ENCODE measurements at places on chromosomes 16 and 17. TPM values are rescaled to one million over a fixed set of nuclear protein-coding genes. Genes with fewer than 3 reads are reported as not detected.

- DNase-seq: no peak
Measured at GRCh38 chr17:73610331-73610911, 33.8 kb downstream of the SDK2 start.

DNA sequence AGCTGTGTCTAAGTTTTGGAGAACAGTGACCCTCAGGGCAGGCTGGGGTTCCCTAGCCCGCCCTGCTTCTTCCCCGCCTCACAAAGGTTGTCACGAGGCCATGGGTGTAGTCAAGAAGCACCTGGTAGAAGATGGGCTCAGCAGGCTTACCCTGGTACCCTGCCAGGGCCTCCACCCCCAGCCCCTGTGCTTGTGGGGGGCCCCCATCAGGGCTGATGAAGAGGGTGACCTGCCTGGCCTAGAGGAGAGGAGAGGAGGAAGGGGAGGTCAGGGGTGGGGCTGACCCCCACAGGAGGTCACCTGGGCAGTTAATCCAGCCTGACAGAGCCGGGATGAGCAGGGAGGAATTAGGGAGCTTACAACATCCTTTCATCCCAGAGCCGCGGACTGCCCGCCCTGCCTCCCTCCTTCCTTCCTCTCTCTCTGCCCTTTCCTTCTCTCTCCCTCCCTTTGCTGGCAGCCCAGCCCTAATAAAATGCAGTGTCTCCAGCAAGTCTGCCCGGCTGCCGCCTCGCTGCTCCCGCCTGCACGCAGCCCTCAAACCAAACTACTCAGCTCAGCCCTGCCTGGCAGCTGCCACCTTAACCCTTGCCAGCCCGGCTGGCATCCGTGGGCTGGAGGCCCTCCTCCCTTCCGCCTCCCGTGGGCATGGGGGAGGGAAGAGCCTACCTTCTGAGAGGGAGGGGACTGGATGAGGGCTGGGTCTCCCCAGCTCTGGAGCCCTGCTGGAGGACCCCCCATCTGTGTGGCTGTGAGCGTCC is 7.2 kb downstream of the DLX3 start:
- DNase-seq: peak; percentile 68

DNA sequence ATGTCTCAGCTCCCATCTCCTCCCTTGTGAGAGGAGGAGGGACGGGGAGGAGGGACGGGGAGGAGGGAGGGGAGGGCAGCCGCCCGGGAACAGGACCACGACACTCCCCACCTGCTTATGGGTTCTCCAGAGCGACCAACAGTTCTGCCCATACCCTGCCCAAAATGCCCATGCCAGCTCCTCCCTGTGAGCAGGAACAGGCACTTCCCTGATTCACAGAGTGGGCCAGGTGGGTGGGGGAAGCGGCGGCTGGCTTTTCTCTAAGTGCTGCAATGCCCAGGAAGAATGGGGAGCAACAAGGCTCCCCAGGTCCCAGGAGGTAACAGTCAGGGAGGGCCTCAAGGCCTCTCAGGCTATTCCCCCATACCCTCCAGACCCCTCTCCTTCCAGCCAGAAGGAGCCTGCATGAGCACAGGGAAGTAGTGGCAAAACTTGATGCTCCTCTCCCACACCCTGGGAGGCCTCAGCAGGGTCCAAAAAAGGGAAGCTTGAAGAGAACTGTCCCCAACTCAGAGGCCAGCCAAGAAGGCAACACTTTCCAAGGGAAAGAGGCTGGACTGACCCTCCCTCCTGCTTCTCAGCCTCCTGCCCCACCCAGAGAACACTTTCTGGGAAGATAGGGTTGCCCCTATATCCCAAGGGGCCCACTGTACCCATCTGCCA is 53.8 kb downstream of the MYO18A start:
- DNase-seq: no peak

DNA sequence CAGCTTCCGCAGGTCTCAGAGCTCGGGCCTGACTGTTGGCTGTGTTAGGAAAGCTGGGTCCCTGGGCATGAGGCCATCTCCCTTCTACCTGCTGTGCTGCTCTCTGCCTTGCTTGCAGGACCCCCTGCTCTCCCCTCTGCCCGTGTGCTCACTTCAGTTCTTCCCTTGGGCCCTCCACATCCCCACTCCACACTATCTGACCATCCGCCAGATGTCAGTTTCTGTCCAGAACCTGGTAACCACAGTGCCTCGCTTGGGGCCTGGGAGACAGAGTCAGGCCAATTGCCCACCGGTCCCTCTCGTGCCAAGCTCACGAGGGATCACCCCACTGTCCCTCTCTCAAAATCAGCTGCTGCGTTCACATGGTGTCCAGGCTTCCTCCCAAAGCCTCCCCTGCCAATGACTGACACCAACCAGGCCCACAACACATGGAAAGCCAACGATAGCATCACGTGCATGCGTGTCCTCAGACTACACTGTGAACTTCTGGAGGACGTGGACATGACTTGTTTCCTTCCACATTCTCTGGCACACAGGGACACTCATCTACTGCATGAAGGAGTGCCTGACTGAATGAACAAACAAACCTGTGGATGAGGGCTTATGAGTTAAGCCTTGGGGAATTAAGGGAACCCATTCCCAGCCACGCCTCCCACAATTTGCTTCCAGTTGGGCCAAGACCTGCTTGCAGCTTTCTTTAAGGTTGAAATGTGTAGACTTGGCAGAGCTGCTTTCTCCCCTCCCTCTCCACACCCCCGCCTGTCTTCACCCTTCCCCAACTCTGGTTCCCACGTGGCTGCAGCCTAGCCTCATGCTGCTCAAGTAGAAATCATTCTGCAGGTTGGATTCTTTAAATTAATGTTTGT is 72.5 kb upstream of the ZNF423 start:
- DNase-seq: peak; percentile 59

DNA sequence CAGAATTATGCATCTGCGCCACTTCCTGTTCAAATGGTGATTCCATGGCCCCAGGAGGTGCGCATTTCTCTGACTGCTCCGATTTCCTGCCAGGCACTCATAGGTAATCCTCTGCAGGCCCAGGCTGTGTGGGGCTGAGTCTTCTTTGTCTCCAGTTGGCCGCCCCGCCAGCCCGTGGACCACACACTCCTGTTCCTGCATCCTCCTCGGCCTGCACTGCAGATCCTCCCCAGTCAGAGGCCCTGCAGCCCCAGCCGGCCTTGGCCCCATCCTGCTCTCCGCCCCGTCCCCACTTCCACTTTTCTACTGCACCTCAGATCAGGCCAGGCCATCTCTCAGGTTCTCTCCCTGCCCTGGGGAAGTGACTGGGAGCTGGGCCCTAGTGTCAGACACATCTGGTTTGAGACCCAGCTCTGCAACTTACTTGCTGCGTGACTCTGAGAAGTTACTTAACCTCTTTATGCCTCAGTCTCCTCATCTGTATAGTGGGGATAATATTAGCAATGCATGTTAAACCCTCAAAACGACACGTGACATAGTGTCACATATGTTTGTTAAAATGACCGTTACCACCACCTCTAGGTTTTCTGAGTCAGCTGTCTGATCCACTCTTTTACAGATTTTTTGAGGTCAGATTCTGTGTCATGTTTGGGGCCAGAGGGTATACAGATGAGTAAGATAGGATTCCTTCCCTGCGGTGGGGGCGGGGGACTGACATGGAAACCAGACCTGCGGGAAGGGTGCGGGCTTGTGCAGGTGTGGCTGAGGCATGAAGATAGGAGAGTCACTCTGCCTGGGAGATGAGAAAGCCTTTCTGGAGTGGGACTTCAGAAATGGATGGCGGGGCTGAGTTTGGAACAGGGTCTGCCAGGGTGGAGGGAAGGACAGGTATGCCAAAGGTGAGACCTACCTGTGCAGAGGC is 12.8 kb downstream of the RAB11FIP4 start:
- DNase-seq: peak; percentile 67

- no peak for DNase-seq
Measured at GRCh38 chr17:60792250-60792898, 114.7 kb downstream of the BCAS3 start.

GRCh38 chr16:80176114-80176513 is 364.7 kb upstream of the DYNLRB2 start:
- no peak for DNase-seq

DNA sequence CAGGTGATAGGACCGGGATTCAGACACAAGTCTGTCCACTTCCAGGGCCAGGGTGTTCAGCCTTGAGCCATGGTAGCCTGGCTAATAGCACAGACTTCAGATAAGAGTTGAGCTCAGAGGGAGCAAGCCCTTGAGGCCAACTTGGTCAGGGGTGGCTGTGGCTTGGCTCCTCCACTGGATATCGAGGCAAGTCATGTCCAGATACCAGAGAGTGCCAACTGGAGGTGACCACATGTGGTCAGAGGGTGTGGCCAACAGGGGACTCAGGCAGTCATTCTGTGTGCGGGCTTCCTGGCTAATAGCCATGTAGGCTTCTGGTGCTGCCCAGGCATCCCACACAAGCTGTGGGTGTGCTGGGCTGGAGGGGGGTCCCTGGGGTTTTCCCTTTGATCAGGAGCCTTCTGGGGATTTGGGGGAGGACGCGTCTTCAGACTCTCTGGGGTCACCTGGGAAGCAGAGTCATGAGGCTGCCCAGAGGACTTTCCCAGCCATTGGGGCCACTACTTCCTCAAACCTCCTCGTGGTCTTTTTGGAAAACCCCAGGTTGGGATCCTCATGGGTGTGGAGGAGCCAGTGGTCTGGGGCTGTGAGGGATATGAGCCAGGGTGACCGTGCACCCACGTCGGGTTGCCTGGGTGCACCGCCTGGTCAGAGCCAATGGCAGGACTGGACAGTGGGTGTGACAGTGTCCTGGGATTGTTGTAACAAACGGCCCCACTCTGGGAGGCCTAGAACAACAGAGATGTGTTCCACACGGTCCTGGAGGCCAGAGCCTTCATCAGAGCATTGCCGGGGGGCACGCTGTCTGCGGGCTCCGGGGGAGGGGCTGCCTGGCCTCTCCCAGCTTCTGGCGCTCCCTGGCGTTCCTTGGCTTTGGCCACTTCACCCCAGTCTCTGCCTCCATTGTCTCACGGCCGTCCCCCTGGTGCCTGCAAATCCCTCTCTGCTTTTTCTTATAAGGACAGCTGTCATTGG is 25.0 kb downstream of the COX4I1 start:
- DNase-seq: peak; percentile 78

DNA sequence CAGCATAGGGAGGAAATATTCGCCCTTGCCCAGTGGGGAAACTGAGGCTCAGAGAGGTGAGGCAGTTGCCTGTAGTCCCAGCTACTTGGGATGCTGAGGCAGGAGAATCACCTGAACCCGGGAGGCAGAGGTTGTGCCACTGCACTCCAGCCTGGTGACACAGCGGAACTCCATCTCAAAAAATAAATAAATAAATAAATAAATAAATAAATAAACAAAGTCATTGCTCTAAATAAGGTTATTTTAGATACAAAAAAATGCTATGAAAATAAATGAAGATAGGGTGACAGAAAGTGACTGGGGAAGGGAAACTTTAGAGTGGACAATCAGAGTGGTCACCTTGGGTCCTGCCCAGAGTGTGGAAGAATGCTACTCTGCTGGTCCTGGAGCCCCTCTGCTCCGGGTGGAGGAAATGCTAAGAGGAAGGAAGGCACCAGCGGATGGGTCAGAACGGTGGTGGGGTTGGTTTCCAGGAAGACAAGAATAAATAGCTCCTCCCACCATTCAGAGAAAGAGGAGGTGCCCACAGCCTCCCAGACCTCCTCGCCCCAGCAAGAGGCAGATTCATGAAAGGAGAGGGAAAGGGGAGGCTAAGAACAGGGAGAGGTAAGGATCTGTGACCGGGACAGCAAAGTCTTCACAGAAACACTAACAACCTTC is 17.6 kb downstream of the TRPV3 start:
- DNase-seq: peak; percentile 17

DNA sequence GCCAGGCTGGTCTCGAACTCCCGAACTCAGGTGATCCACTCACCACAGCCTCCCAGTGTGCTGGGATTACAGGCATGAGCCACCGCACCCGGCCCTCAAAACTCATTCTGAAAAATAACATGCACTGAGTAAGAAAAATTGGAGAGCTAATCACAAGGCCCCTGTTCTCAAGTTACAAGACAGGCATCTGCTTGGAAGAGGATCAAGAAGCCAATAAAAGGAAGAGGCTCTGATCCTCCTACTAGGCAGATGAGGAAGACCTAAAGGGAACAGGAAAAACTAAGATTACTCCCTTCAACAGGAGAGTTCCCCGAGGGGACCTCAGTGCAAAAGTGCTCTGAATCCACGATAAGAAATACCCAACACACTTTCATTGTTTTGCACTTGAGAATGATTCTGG is 18.4 kb downstream of the BLMH start:
- DNase-seq: no peak

The TMEM92 gene
- 0.33 TPM for total RNA-seq

The RNF222 gene
- not detected for total RNA-seq

The RNF166 gene
- 16.8 TPM for total RNA-seq

The CD300LB gene
- total RNA-seq: 0.23 TPM

The ACBD4 gene
- total RNA-seq: 12.9 TPM
